ENCODE measurements at places on chromosomes 11 and 22.

GRCh38 chr11:111635706-111636045 is 33.4 kb downstream of the SIK2 start:
- peak; percentile 52 for DNase-seq

GRCh38 chr22:45112136-45112879 is 51.4 kb upstream of the NUP50 start:
- DNase-seq = peak; percentile 47

DNA sequence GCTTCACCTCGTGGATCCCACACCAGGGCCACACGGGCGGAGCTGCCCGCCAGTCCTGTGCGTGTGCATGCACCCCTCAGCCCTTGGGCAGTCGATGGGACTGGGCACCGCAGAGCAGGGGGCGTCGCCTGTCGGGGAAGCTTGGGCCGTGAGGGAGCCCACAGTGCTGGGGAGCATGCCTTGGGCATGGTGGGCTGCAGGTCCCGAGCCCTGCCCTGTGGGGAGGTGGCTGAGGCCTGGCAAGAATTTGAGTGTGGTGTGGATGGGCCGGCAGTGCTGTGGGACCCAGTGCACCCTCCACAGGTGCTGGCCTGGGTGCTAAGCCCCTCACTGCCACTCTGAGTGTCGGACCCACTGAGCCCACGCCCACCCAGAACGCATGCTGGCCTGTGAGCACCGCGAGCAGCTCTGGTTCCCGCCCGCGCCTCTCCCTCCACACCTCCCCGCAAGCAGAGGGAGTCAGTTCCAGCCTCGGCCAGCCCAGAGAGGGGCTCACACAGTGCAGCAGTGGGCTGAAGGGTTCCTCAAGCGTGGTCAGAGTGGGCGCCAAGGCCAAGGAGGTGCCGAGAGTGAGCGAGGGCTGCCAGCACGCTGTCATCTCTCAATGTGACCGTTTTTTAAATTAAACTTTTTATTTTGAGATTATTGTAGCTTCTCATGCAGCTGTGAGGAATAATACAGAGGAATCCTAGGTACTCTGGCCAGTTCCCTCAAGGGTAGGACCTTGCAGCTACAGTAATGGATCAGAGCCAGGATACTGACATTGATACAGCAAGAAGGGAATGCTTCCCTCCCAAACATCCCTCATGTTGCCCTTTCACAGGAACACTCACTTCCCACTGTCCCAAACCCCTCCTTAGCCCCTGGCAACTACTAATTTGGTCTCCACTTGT is 127.7 kb downstream of the CRYBB2 start:
- no peak for DNase-seq

- no peak for DNase-seq
These were observed 16.4 kb upstream of the EP300 start for GRCh38 chr22:41075946-41076345.

- no peak for DNase-seq
These were observed 19.9 kb downstream of the PHLDA2 start for GRCh38 chr11:2909133-2909902.

DNA sequence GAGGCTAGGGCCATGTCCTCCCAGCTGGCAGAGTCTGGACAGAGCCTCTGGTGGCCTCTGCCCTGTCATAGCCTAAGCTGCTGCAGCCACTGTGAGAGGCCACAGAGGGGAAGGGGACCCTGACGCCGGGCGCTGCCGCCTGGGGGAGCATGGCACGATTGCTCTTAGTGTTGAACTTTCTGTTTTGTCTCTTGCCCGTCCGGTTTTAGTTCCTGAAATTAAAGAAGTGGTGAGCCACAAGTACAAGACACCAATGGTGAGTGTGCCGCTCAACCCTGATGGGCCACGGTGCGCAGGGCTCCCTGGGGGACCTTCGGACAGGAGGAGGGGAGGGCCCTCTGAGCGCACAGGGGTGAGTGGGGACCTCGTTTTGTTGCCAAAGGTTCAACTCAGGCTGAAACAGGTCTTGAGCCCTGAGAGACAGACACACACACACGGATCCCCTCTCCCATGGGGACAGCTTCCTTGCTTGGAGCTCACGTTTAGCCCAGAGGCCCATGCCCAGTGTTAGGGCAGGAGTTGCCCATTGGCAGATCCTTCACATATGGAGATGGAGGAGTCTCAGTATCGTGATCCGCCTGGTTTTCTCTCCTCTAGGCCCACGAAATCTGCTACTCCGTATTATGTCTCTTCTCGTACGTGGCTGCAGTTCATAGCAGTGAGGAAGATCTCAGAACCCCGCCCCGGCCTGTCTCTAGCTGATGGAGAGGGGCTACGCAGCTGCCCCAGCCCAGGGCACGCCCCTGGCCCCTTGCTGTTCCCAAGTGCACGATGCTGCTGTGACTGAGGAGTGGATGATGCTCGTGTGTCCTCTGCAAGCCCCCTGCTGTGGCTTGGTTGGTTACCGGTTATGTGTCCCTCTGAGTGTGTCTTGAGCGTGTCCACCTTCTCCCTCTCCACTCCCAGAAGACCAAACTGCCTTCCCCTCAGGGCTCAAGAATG is 23.8 kb downstream of the MYBPC3 start:
- no peak for DNase-seq

DNA sequence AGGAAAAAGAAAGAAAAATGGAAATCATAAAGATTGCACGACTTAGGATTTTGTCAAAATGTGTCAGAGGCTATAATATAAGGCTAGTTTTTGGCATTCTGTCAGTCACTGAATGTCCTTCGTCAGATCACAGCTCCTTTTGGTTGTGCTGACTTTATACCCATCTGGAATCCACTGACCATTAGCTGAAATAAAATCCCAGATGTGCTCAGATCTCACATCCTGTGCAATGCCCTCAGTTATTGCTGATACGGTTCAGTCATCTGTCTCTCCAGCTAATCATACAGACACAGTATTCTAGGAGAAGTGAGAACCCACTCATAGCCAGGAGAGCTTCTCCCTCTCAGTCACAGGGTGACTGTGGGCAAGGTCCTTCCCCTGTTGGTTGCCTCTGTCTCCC is 11.5 kb downstream of the CD44 start:
- no peak for DNase-seq

DNA sequence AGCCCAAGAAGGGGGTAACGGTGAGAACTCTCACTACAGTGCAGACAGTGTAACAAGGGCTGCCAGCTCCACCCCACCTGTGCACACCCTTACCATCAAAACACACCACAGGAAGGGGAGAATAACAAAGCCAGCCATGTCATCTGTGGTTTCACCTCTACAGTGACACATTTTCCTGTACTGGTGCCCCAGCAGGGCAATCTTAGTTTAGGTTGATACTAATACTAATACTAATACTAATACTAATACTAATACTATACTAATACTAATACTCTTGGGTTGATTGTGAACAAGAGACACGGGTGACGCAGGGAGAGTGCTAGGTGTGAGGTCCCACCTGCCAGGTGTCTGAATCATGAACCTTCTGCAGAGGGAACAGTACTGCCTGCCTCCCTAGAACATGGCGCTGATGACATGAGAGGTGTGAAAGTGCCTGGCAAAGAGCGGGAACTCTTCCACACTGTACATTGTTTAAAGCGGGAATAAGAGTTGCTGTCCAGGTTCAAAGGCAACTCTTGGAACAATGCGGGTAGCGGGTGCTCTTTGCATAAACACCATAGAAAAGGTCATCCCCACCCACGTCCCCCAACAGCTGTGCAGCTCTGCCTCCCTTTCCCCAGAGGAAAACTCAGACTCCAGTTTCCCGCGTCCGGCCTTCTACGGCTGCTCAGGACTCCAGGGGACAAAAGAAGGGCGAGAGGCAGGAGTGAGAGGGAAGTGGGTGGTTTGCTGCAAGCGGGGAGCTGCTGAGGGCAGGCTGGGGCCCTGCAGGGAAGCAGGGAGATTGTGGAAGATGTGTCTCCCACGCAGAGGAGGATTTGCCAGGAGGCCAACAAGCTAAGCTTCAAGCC is 25.0 kb upstream of the TMPRSS4 start:
- DNase-seq = no peak

GRCh38 chr22:43110444-43110926 is at the start of gene BIK:
BIK (plus strand) TSS chr22:43110750; CDS start chr22:43124023, 13,273 bp downstream.
- no peak for DNase-seq

GRCh38 chr11:78453140-78453935 is 35.7 kb upstream of the GAB2 start:
- DNase-seq = no peak

DNA sequence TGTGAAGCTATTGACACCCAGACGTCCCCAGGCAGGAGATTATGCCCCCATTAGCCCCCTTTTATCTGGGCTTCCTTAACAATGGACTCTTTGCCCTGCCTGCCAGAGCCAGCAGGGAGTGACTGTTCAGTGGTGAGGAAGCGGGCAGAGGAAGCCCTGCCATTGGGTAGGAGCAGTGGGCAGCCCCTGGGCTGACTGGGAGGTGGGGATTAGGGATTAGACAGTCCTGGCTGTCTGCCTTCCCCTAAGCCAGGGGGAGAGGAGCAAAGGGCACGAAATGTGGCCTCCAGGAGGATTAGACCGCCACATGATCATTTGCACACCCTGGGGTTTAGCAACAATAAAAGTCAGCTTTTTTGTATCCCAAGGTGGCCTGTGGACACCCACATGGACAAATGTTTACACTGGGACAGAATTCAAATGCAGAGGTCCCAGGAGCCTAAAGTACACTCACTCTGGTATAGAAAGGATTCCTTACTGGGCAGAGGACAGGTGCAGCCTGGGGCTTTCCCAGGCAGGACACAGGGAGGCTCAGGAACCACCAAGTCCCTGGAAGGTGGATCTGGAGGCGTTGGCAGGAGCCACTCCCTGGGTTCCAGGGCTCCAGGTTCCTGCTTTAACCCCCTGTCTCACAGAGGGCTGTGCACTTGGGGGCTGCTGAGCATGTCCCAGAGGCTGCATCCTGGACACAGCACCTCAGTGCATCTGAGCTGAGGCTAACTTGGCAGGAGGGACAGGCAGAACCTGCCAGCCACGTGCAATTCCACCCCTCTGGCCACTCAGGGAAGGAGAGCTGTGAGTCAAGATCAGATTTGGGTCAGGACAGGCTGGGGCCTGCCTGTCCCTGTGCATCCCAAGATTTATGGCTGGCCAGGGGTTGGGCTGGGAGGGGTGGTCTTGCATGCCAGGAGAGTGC is 2.1 kb downstream of the PNPLA3 start:
- DNase-seq = no peak

GRCh38 chr11:47152953-47153950 is 23.4 kb downstream of the ARFGAP2 start:
- peak; percentile 75 for DNase-seq

DNA sequence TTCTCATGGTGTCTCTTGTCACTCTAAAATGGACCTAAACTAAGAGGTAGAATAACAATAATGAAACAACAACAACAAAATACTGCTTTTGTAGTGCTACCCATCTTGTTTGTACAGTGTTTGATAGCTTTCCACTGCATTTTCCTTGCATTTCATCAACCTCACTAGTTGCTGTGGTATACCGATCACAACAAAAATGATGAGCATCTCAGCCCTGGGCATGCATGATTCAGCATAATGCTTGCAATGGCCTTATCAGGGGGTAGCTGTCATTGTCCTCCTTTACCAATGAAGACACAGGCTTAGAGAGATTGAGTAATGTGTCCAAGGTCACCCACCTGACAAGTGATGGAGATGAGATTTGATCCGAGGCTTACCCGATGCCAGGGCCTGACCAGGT is 682.5 kb downstream of the NTM start:
- DNase-seq = peak; percentile 47

DNA sequence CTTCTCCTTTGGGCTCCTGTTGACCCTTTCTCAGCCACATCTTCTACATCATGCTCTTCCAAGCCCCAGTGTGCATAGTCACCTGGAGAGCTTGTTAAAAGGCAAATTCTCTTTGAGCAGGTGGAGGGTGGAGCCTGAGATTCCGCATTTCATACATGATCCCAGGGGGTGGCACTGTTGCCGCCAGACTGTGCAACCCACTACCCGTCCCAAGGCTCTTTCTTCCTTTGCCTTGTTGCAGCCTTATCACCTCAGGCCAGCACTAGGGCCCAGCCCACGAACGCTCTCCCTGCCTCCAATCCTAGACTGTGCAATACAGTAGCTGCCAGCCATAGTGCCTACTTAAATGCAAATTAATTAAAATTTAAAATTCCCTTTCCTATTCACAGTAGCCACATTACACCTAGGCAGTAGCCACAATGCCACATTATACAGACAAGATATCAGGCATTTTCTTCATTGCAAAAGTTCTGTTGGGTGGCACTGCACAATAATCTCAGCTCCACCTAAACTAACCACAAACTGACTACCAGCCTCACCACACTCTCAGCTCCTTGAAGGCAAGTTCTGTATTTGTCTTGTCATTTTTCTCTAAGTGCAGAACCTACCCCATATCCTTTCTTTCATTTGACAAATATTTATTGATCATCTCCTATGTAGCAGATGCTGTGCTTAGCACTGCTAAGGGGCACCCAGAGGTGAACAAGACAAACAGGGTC is 4.6 kb upstream of the KCNJ5 start:
- DNase-seq = no peak

DNA sequence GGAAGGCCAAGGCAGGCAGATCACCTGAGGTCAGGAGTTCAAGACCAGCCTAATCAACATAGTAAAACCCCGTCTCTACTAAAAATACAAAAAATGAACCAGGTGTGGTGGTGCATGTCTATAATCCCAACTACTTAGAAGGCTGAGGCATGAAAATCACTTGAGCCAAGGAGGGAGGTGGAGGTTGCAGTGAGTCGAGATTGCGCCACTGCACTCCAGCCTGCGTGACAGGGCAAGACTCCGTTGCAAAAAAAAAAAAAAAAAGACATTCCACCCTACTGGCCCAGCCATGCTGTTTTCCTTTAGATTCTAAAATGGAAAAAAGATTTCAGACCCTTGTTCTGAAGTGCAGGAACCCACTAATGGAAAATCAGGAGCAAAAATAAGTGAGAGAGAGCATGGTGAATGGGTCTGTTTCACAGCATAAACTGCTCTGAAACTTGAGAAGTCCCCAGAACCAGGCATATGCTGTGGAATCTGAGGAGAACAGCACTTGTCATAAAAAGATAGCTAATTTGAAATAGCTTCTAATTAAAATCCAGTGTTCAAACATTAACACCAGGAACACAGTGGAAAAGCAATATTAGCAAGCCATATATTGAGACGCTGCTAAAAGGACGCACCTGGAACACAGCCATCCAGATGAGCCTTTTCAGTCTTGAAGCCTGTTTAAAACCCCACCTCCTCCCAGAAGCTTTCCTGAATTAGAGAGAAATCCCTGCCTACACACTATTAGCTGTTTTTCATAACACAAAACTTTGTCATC is 66.3 kb upstream of the CHRM4 start:
- DNase-seq = no peak

DNA sequence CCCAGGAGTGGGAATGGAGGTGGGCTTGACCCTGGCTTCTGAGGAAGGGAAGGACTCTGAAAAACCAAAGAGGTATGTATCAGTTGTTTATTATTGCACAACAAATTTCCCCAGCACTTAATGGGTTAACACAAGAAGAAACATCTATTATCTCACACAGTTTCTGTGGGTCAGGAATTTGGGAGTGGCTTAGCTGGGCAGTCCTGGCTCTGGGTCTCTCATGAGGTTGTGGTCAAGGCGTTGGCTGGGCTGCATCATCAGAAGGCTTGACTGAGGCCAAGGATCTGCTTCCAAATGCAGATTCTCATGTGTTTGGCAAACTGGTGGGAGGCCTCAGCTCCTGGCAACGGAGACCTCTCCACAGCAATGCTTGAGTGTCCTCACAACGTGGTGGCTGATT is 17.5 kb upstream of the SMIM38 start:
- DNase-seq = peak; percentile 59

GRCh38 chr11:124202951-124203350 is 19.8 kb downstream of the OR10D3 start:
- no peak for DNase-seq
